CD4-positive, alpha-beta T cell treated with Interleukin-15 for 1 hour (primary cell): ENCODE measurements at places on chromosomes 6 and 20.

GRCh38 chr6:163585932-163586437 lies 171.5 kb downstream of the QKI start:
- DNase-seq: peak; percentile 27

- DNase-seq: no peak
Measured at GRCh38 chr6:156801712-156802111, 24.5 kb downstream of the ARID1B start.

DNA sequence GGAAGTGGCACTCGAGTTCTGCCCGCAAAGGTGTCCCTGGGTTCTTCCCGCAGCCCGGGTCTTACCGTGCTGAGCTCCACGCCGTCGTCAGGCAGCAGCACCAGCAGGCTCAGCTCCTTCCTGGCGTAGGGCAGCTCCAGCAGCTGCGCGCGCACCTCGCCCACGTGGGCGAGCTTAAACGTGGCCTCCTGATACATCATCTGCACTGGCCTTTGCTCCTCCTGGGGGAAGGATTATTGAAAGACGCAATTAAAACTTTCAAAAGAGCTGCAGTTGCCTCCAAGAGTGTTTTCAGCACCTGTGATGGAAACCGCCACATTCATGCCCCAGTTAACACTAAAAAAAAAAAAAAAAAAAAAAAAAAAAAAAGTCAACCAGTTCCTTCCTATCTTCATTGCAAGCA lies 11.3 kb downstream of the SERPINB9 start:
- peak; percentile 82 for DNase-seq

DNA sequence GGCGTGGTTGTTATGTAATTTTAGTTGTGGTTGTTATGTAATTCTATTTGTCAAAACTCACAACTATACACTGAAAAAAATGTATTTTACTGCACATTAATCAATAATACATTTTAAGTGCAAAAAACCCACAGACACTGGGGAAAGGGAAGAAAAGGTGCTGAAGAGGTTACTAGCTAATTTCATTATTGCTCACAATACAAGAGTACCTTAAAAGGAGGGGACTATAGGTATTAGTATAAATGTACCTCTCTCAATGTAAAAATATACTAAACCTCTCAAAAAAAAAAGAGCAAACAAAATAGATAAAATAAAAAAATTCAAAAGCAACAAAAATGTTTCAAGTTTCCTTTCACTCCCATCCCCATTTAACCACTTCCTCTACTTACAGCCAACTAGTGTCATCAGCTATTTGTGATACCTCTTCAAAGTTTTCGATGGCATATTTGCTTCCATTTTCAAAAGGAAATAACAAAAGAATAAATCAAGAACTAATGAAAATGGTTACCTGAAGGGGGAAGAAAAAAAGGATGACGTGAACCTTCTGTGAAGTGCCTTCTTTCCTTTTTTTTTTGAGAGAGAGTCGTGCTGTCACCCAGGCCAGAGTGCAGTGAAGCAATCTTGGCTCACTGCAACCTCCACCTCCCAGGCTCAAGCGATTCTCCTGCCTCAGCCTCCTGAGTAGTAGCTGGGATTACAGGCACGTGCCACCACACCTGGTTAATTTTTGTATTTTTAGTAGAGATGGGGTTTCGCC lies 30.2 kb downstream of the RANBP9 start:
- DNase-seq: no peak

DNA sequence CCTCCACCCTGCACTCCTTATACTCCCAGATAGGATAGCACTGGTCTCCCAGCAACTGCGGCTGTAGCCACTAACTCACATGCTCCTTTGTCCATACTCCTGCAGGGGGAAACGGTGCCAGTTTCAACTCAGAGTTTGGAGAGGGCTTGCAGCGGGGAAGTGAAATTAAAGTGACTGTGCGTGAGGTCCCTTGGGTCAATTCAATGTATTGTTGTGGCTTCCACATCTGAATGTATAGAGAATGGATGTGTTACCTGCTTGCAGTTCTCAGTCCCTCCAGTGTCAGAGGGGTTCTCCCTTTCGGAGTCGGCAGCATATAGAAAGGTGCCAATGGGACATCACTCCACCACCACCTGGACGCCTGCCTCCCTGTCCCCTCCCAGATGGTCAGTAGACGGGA lies 93.6 kb upstream of the CNKSR3 start:
- DNase-seq: no peak

DNA sequence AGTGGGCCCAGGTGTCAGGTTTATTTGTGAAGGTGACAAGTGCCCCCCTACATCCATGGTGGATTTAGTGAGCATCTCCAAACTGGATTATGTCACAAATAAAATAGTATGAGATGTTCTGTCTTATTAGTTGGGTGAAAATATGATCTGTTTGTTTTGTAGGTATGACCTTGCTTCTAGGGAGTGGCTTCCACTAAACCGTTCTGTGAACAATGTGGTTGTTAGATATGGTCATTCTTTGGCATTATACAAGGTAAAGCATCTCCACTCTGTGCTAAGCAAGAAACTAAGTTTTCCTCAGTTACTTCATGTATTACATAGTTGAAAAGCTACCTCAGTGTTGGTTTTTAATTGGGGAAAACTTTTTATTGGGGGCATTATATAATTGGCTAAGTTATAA lies 88.4 kb downstream of the ATRN start:
- no peak for DNase-seq
